ENCODE measurements at places on chromosomes 12 and 14. TPM values are rescaled to one million over a fixed set of nuclear protein-coding genes. Genes with fewer than 3 reads are reported as not detected.

DNA sequence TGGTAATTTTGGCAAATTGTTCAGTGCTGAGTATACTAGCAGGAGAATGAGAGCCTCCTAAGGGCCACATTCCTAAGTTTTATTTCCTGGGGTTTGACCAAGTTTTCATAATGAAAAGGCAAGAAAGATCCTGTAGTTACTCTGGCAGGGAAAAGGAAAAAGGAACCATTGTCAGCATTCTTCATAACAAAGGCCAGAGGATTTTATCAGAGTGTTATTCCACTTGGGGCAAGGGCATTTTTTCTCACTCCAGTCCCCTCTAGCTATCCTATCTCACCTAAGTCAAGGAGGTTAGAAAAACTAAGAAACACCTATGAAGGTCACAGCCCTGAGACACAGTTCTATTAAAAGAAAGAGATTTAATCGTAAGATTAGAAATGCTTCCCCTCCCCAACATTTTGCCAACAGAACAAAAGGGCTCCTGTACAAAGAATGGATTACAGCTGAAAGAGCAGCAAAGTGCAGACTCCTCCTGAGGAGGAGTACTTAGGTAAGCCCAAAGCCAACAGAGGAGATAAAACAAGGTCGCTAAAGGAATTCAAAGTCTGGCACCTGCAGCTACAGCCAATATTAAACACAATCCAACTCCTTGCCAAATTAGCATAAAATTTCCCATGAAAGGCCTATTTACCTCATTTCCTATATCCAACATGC, 162.4 kb downstream of the GALC start:
- no peak for DNase-seq

The ACSM4 gene
- total RNA-seq: not detected

The HCAR2 gene
- total RNA-seq: 0.34 TPM

The TRPV4 gene
- 0.11 TPM for total RNA-seq

The LHX5 gene
- not detected for total RNA-seq

The RITA1 gene
- 25.3 TPM for total RNA-seq

GRCh38 chr12:130552483-130552996, 163.6 kb downstream of the RIMBP2 start:
- no peak for DNase-seq

The HCAR3 gene
- not detected for total RNA-seq

The PROX2 gene
- not detected for total RNA-seq

The KRT4 gene
- total RNA-seq: not detected

The AMN gene
- 6.7 TPM for total RNA-seq

DNA sequence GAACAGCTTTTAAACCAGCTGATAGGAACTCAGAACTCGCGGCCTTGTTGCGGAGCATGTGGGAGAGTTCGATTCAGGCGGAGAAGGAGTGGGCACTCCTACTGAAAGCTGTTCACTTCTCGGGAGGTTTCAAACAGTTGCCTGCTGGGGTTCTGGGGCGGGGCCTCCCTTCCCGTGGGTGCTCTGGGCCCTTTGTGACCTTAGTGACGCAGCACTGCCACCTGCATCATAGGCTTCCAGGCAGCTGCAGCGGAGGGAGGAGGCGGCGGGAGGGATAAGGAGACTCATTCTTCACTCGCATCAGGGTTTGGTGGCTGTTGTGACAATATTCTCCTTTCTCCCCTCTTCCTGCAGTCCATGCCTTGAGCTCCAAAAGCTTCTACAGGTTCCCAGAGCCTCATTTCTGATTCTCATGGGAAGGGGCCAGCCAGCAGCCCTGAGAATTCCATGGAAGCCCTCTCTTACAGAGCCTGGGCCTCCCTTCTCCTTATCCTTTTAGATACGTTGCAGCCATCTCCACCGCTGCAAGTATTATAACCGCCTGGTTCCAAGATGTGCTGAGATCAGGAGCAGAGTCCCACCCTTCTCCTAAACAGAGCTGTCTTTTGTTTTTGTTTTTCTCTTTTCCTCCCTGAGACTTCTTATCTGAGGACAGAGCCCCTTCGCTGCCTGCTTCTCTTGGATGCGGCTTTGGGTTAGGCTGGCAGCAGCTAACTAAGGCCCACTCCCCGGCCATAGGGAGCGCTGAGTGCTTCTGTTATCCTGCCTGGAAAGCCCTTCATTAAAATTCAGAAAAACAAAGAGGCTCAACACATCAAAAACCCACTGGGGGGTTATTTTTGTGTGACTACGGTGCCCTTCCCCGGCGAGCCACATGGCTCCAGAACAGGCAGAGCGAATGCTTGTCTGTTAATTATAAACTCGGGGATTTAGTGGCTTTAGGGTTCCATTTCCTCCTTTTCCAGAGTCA, 67.6 kb upstream of the GPATCH2L start:
- no peak for DNase-seq

- DNase-seq: no peak
Observed at GRCh38 chr14:104313674-104314073, 175.3 kb downstream of the KIF26A start.

GRCh38 chr12:51822956-51823355, 25.6 kb downstream of the FIGNL2 start:
- DNase-seq: no peak

- no peak for DNase-seq
Observed at GRCh38 chr12:32695787-32696186, 16.7 kb downstream of the DNM1L start.
